HepG2 (cell line): ENCODE measurements at places on chromosomes 3 and 15. TPM values are rescaled to one million over a fixed set of nuclear protein-coding genes. Genes with fewer than 3 reads are reported as not detected.

The NRG4 gene
- total RNA-seq = not detected in 2 replicates

The LNP1 gene
- 6.0 and 7.0 TPM in 2 replicates for total RNA-seq

The TRPM1 gene
- not detected in 2 replicates for total RNA-seq

The C3orf85 gene
- total RNA-seq = not detected in 2 replicates

The MYL3 gene
- not detected in 2 replicates for total RNA-seq

The INSYN1 gene
- total RNA-seq = not detected in 2 replicates

The MFGE8 gene
- 0.87 and 3.4 TPM in 2 replicates for total RNA-seq

The RPS27L gene
- total RNA-seq = 433 and 596 TPM in 2 replicates

The ADAMTS9 gene
- 0.02 TPM in 1 of 2 replicates, not detected in the other for total RNA-seq

- DNase-seq = no peak
- no peaks in the 10 kb centered on the region for H3K36me3 ChIP-seq
- no peak overlapping the region for H3K4me3 ChIP-seq
- no peaks in the 10 kb centered on the region for H3K27me3 ChIP-seq
Observed at GRCh38 chr3:10140996-10141546, 507 bp upstream of the VHL start.

GRCh38 chr3:56758539-56758981 lies 43.2 kb downstream of the ARHGEF3 start:
- peak; percentile 86 for DNase-seq
- H3K4me1 ChIP-seq = peaks cover 19% of the 10 kb centered on the region
- H3K4me3 ChIP-seq = no peak overlapping the region; the same call in 1 of the 2 replicates
- peaks cover 11% of the 10 kb centered on the region for H3K36me3 ChIP-seq

DNA sequence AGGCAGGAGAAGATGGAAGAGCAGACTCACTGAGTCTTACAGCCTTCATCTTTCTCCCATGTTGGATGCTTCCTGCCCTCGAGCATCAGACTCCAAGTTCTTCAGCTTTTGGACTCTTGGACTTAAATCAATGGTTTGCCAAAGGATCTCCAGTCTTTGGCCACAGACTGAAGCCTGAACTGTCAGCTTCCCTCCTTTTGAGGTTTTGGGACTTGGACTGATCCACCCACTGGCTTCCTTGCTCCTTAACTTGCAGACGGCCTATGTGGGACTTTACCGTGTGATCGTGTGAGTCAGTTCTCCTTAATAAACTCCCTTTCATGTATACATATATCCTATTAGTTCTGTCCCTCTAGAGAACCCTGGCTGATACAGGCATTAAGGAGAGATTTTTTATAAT lies 62.4 kb upstream of the TNIK start:
- no peaks in the 10 kb centered on the region for H3K27me3 ChIP-seq
- DNase-seq = no peak
- no peak overlapping the region for H3K4me3 ChIP-seq
- no peak overlapping the region for H3K27ac ChIP-seq

DNA sequence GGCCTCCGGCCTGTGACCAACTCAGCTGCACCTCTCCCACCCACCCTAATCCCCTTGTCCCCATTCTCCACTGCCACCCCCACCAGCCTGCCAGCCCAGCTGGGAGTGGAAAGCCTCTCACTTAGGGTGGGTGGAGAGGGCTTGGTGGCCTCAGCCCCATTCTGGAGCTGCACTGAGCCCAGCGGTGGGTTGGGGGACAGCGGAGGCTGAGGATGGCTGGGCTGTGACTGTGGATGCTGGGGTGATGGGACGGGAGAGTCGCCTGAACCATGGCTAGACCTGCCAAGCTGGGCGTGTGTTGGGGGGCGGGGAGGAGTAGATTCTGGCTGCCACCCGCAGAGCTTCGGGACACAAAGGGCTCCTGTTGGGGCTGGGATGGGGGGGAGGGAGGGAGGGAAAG lies 1.8 kb downstream of the CLCN2 start:
- H3K36me3 ChIP-seq = peaks cover 36% of the 10 kb centered on the region; the same call in 2 of the 3 replicates
- no peak for DNase-seq
- peaks cover 30% of the 10 kb centered on the region for H3K4me1 ChIP-seq
- H3K27ac ChIP-seq = no peak overlapping the region
- no peak overlapping the region for H3K4me3 ChIP-seq

GRCh38 chr3:169610888-169611291 lies 52.6 kb downstream of the MECOM start:
- no peak overlapping the region for H3K4me3 ChIP-seq
- DNase-seq = no peak

GRCh38 chr15:90818251-90819210 lies 49.9 kb upstream of the FURIN start:
- peak; percentile 22 for DNase-seq
- H3K4me3 ChIP-seq = no peak overlapping the region
- H3K36me3 ChIP-seq = no peaks in the 10 kb centered on the region
- H3K4me1 ChIP-seq = peaks cover 16% of the 10 kb centered on the region

GRCh38 chr15:36755341-36756000 lies 176.0 kb downstream of the CDIN1 start:
- H3K27ac ChIP-seq = no peak overlapping the region
- no peaks in the 10 kb centered on the region for H3K4me1 ChIP-seq
- H3K27me3 ChIP-seq = no peaks in the 10 kb centered on the region
- DNase-seq = no peak

GRCh38 chr3:124258057-124258500 lies 266.2 kb upstream of the ROPN1 start:
- no peak for DNase-seq
- no peak overlapping the region for H3K4me3 ChIP-seq

DNA sequence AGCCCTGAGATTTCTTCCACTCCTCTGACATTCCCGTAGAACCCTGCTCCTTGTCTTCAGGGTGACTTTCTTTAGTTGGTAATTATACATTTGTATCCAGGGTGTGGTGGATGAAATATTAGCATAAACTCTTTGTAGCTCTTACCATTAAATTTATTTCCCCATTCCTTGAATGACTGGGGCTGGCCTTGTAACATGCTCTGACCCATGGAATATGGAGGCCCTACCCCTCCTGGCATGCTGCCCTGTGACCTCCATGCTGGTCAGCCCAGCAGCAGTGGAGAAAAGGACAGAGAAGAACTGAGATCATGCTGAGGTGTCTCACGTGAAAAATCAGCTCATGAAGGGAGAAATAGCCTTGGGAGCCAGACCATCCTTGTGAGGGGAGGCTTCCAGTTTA lies 96.1 kb upstream of the PROK2 start:
- H3K4me3 ChIP-seq = no peak overlapping the region
- no peak overlapping the region for H3K27ac ChIP-seq
- H3K27me3 ChIP-seq = no peaks in the 10 kb centered on the region
- H3K36me3 ChIP-seq = no peaks in the 10 kb centered on the region
- DNase-seq = no peak

GRCh38 chr3:184873141-184873540 lies 61.2 kb downstream of the VPS8 start:
- no peak overlapping the region for H3K4me3 ChIP-seq
- H3K27ac ChIP-seq = no peak overlapping the region
- H3K36me3 ChIP-seq = peaks cover 36% of the 10 kb centered on the region; the same call in 1 of the 3 replicates
- no peaks in the 10 kb centered on the region for H3K4me1 ChIP-seq

GRCh38 chr3:170355738-170356595 lies 1.5 kb upstream of the SKIL start:
- H3K27me3 ChIP-seq = no peaks in the 10 kb centered on the region; the same call in 2 of the 3 replicates
- no peaks in the 10 kb centered on the region for H3K36me3 ChIP-seq
- H3K4me3 ChIP-seq = peak overlapping the region; percentile 72
- H3K4me1 ChIP-seq = peaks cover 57% of the 10 kb centered on the region
- H3K27ac ChIP-seq = peak overlapping the region; percentile 94

DNA sequence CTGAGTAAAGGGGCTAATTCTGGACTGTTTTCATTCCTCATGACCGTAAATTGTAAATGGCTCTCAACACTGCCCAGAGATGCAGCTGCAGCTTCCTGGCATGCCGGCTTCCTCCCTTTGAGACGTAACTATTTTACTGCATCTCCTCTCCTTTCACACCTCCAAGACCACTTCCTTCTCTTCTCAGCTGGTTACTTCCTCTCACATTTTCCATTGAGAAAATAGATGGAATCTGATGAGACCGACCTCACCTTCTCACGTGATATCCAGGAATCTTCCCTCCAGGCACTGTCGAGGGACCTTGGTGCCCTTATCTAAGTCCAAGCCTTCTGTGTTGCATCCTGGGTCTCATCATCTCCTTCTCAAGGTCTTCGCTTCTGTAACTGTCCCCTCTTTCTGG lies 12.7 kb downstream of the LYSMD4 start:
- no peaks in the 10 kb centered on the region; the same call in 2 of the 3 replicates for H3K36me3 ChIP-seq
- no peak overlapping the region for H3K27ac ChIP-seq
- no peak overlapping the region for H3K4me3 ChIP-seq
- peaks cover 15% of the 10 kb centered on the region for H3K4me1 ChIP-seq
- DNase-seq = no peak

GRCh38 chr3:33490641-33491241 lies 50.5 kb upstream of the UBP1 start:
- no peaks in the 10 kb centered on the region for H3K27me3 ChIP-seq
- H3K4me1 ChIP-seq = no peaks in the 10 kb centered on the region
- H3K27ac ChIP-seq = no peak overlapping the region
- H3K4me3 ChIP-seq = no peak overlapping the region

DNA sequence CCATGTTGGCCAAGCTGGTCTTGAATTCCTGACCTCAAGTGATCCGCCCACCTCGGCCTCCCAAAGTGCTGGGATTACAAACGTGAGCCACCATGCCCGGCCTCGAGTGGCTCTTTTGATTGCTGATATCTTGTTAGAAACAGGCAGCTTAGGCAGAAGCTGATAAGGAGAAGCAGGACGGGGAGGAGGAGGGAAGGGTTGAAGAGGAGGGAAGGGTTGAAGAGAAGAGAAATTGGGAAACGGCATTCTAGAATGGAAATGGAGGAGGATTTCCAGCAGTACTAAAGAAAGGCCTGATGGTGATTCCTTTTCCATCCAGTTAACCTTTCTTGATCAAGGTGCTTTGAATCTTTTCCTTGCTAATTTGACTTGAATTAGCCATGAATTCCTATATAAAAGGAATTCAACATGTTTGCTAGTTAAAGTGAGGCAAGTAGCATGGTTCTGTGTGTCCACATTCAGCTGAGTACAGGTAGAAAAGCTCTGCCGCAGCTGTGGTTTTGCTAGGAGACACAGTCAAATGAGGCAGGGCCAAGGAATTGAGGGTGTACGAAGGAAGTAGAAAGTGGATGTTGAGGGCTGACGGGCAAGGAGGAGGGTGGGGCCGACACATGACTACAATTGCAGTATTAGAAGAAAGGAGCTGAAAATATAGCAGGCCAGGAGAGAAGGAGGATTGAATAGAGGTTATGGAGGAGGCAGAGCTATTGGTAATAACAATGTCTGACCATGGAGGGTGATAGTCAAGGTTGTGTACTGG lies 27.2 kb upstream of the ATP1B3 start:
- H3K27me3 ChIP-seq = no peaks in the 10 kb centered on the region
- DNase-seq = no peak
- H3K27ac ChIP-seq = no peak overlapping the region
- no peaks in the 10 kb centered on the region for H3K36me3 ChIP-seq
- H3K4me3 ChIP-seq = no peak overlapping the region
- H3K4me1 ChIP-seq = peaks cover 7% of the 10 kb centered on the region

DNA sequence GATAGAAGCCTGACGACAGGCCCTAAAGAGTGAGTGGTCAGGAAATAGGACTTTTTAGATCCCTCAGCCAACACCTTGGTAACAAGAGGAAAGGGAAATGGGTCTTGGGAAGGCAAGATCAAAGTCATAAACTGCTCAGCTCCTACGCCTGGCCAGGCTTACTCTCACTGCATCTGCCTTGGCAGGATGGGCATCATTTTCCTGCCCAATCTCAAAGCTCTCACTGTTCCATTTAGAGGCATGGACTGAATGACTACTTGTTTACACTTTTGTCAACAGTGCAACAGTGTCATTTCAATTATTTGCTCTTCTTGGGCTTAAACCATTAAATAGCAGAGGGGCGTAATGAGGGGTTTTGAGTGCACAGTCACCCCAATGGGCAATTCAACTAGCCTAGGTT lies 808.7 kb downstream of the GRM7 start:
- H3K4me3 ChIP-seq = no peak overlapping the region
- H3K27me3 ChIP-seq = no peaks in the 10 kb centered on the region
- no peaks in the 10 kb centered on the region for H3K36me3 ChIP-seq
- no peak overlapping the region for H3K27ac ChIP-seq

GRCh38 chr15:83106994-83107840 lies at the start of gene TM6SF1:
Gene TM6SF1, plus strand, starts transcription at chr15:83107645. Its CDS starts 36 bp downstream, at chr15:83107681.
- H3K4me1 ChIP-seq = no peaks in the 10 kb centered on the region
- no peaks in the 10 kb centered on the region for H3K36me3 ChIP-seq
- H3K27ac ChIP-seq = no peak within 1 kb of the TSS

DNA sequence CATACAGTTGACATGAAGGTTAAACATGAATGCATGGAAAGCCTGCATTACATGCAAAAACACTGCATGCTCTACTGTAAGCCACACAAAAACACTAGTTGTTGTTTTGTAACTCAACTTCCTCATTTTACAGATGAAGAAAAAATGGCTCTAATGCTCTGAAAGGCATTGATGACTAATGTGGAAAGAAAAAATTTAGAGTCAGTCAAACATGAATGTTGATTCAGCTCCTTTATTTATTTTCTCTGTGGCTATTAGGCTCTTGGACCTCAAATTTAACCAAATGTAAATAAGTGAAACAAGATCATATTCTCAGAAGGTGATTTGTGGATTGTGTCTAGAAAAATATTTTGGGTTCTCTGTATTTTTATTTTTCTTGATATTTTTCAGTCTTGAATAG lies 336.7 kb upstream of the ZNF717 start:
- no peaks in the 10 kb centered on the region for H3K27me3 ChIP-seq
- H3K4me1 ChIP-seq = no peaks in the 10 kb centered on the region
- DNase-seq = no peak
- no peaks in the 10 kb centered on the region for H3K36me3 ChIP-seq
- H3K27ac ChIP-seq = no peak overlapping the region
- H3K4me3 ChIP-seq = no peak overlapping the region
